Left hindlimb (tissue), 1 donor: ENCODE measurements at places on chromosomes 4 and X.
A peak's percentile ranks its signal among the peaks of the same experiment; 100 is the strongest.

DNA sequence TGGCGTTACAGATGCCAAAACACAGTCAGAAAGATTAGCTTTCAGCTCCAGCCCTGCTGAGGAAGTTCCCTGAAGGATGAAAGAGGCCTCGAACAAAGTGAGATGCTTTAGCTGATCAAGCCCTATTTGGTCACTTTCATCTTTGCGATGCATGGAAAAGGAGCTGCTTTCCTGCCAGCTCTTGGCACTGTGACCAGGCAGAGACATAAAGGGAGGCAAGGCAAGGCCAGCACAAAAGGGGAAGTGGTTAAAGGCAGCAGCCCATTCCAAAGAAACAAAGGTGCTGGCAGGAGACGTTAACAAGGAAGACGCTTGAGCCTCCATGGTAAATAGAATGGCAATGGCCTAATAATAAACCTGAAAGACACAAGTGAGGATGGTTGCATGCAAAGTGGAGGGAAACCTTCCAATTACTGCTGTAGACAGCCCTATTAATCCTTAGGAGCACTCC lies 617.1 kb upstream of the INTU start:
- DNase-seq, result peak; percentile 29

DNA sequence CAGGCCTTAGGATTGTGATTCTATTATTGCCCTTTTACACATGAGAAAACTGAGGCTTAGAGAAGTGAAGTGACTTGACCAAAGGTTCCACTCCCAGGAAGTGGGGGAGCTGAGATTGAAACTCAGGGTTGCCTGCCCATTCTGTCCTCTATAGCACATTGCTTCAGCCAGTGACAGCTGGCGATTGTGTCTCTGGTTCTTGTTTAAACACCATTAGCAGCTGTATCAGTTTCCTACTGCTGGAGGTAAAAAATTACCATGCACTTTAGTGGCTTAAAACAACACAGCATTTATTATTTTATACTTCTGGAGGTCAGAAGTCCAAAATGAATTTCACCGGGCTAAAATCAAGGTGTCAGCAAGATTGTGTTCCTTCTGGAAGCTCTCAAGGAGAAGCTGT lies 205.8 kb upstream of the MAMLD1 start:
- no peak for DNase-seq

DNA sequence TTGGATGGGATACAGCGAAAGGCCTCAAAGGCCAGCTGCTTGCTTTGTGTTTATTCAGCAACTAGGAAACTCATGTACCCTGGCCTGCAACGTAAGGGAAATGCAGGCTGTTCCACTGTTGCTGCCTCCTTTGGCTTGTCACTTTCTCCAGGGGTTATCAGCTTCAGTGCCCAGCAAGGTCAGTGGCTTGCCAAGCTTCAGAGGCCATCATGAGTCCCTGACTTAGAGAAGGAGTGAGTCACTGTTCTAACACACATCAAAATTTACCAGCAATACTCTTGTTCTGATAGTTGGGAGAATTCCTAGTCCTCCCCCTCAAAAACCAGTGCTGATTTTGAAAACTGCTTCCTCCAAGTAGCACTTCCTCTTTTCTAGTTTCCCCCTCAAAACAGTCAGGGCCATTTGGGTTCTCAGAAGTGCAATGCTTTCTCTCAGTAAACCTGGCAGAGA lies 250.8 kb downstream of the ARHGAP24 start:
- peak; percentile 47 for DNase-seq

DNA sequence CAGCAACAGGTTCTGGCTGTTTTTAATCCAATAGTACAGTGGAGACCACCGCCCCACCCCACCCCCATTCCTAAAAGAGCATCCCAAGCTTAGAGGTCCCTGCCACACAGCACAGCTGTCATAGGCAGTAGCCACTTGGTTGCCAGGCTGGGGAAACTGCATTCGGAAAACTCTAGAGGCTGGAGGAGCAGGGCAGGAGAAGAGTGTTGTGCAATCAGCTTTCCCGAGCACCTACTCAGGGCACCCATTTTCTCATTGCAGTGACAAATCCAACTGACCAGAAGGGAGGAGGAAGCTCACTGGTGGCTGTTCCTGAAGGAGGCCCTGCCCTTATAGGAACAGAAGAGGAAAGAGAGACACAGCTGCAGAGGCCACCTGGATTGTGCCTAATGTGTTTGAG lies 1.1 kb downstream of the CXCL1 start:
- DNase-seq, result no peak

DNA sequence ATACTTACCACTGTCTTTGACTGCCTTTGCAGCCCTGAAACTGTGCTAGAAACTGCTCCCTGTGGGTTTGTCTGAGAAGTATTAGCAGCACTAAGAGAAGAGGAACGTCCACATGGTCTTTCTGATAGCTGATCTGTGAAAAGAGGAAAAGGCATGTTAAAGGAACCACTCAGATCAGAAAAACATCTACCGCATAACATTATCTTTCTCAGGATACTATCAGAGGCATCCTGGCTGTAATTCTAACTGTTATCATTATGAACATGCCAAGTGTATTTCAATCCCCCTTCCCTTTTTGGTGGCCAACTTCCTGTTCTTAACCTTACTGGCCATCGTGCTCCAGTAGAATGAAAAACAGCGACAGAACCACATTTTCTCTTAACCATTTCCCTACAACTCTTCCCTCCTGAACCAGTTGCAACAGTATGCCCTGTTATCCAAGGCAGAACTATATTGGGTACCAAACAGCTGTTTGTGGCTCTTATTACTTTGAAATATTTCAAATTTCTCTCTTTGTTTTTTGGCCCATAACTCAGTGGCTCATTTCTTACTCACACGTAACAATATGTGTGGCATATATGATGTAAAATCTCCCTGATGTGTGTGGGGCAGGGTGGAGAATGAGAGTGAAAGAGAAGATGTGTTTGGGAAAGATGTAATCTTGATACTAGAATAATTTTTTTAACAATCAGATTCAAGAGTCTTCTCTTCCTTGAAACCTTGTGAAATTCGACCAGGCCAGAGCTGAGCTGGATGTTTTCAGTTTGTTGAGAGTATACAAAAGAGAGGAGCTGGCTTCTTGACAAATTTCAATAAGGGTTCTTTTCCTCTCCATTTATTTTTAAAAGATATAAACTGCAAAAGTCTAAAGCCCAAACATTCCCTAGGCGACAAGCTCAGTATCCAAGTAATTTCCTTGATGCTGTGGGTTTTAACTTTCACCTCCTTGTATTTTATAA lies 35.2 kb downstream of the ARHGEF6 start:
- no peak for DNase-seq

- no peak for DNase-seq
Measured at GRCh38 chr4:110296892-110297291, 98.5 kb upstream of the ELOVL6 start.

- DNase-seq, result no peak
Measured at GRCh38 chr4:6549445-6549844, 25.5 kb upstream of the MAN2B2 start.

GRCh38 chrX:37509349-37509748 lies 62.1 kb upstream of the LANCL3 start:
- DNase-seq, result no peak

GRCh38 chr4:40840985-40841571 lies 91.3 kb downstream of the NSUN7 start:
- DNase-seq, result no peak

- no peak for DNase-seq
Measured at GRCh38 chrX:145816601-145817315, 871 bp upstream of the SLITRK2 start.

- no peak for DNase-seq
Measured at GRCh38 chr4:62914758-62915157, 1494.5 kb downstream of the TECRL start.

DNA sequence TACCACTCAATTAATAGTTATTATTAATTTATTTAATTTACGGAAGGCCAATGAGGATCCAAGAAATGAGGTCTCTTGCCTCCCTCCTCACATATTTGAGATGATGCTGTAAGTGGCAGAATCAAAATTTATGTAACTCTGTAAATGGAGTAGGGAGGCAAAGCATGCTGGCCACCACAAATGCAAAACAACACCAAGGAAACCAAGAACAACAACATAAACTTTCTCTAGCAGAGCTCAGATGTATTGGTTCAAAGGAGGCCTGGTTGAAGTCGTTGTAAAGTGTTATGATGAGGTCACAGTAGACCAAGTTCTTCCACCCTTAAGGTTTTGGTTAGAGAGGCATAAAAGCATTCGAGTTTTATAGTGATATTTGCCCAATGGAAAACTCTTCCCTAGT lies 194.8 kb upstream of the FAT1 start:
- DNase-seq, result no peak

- DNase-seq, result no peak
Measured at GRCh38 chr4:1784395-1784788, 8.7 kb upstream of the FGFR3 start.

DNA sequence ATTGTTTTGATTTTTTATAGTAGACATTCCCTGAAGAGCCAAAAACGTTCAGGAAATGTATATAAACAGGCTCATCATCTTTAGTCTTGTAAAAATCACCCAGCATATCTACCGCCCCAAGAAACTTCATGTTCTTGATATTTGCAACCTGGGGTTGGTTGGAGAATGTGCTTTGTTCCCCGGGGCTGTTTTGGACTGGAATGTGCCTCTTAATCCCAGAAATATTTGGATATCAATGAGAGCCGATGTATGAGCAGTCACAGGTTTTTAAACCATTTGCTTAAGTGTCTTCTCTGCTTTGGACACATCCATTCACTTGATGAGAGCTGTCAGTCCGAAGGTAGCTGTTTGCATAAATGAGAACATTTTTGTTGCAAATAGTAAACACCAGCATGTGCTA lies 449.7 kb downstream of the PCDH7 start:
- DNase-seq, result no peak

DNA sequence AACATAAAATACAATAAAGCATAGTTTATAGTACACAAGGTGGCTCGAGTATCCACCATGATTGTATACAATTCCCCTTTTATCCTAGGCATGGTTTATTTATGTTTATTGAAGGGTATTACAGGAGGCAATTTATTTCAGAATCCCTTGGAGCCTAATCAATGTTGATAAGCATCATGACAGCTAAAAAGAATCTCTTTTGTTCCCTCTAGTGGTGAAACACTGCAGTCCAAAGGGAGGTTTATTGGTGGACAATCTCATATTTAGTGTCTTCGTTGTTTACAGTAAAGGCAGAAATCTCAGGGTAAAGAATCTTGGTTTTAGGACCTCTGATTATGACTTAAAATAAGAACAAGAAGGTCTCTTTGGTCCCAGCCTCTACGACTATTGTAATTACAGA lies 1712.5 kb downstream of the C4orf33 start:
- DNase-seq, result no peak

DNA sequence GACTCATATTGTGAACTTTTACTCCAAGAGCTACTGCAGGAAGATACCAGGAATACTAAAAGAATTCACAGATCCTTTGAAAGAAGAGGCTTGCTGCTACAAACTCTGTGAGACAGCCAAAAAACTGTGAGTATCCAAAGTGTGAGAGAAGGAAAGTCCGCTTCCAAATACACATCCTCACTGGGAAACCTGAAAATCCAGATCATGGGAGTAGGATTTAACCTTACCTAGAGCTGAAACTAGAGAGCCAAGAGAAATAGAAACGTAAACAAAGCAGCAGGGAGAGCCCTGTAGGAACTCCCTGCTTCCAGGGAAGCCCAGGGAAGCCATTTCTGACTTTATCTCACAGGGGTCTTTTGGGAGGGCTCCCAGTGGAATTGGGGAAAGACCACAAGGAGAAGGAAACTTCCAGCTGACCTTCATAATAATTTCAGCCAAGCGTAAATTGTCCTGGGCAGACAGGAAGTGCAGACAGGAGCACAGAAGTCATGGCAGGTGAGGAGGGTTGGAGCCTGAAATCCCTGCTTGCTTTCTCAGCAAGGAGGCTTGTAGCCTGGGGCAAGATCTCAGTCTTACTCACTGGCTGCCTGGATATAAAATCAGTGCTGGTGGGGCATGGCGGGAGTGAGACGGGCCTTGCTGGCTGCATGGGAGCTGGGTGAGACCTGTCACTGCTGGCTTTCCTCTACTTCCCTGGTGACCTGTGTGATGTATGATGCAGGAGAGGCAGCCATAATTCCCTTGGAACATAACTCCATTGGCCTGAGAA lies 26.2 kb upstream of the NFKB1 start:
- DNase-seq, result no peak

GRCh38 chr4:4388836-4389575 lies 2.1 kb downstream of the NSG1 start:
- DNase-seq, result no peak

GRCh38 chr4:94491322-94491721 lies 39.6 kb downstream of the PDLIM5 start:
- no peak for DNase-seq
